ENCODE measurements at places on chromosomes 16 and 17. TPM values are rescaled to one million over a fixed set of nuclear protein-coding genes. Genes with fewer than 3 reads are reported as not detected.

The KRT23 gene
- total RNA-seq = 0.07 TPM

The LRRC75A gene
- not detected for total RNA-seq

The TP53 gene
- 2.8 TPM for total RNA-seq

The CNTNAP1 gene
- total RNA-seq = 9.3 TPM

The NATD1 gene
- not detected for total RNA-seq

The PPP1R27 gene
- not detected for total RNA-seq

The SLC9A5 gene
- total RNA-seq = 0.03 TPM
